Urinary bladder (tissue), 4 donors: ENCODE measurements at places on chromosomes 16 and 17.

GRCh38 chr17:82121660-82122629, 23.9 kb upstream of the FASN start:
- DNase-seq, result no peak

DNA sequence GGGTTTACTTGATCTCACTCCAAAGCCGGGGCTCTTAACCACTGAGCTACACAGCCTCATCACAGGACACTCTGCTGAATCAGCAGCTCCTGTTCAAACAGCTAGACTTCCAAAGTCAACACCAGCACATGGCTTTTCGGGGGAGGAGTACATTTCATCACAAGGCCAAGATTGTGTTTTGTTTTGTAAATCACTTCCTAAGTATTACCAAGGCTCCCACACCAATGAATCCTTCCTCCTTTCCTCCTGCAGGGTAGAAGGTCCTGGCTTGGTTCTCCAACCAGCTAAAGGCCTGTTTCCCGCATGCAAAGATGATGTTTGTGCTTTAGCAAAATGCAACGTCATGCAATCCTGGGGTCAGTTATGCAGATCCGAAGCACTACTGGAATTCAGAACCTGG, 152.5 kb downstream of the XYLT1 start:
- no peak for DNase-seq

GRCh38 chr17:34780438-34780837, 180.8 kb downstream of the CCT6B start:
- DNase-seq, result no peak

GRCh38 chr16:49640581-49640980, 215.3 kb downstream of the ZNF423 start:
- DNase-seq, result no peak
